ENCODE measurements at places on chromosomes 2 and 18.

GRCh38 chr2:183665425-183665824 is 541.2 kb downstream of the NUP35 start:
- no peak for DNase-seq

GRCh38 chr2:121476684-121477083 is 54.0 kb upstream of the RNU4ATAC start:
- no peak for DNase-seq

DNA sequence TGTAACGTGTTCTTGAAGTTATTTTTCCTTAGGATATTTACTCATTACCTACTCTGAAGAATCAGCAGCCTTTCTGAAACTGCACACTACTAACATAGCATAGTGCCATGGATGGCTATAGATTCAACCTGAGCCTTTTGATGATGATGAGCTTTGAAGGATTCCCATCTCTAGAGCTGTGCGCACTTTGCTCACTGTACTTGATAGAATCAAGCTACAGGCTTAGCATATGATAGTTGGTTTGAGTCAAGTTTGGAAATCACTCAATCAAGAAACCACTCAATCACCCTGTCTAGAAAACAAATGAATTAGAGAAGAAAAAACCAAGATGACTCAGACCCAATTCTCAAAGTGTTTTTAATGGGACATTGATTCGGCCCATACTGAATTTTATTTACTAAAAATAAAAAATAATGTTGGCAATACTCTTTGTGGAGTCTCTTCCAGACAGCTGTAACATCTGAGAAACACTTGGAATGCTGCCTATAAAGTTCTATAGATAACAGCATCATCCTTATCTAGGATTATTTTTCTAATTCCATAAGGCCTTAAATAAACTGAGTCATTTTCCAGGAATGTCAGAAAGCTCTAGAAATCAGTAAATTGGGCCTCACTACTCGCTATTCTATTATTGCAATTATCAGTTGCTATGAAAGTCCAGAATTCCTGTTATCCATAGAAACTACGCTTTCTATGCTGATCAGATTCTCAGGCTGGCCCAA is 259.0 kb upstream of the ERBB4 start:
- no peak for DNase-seq

DNA sequence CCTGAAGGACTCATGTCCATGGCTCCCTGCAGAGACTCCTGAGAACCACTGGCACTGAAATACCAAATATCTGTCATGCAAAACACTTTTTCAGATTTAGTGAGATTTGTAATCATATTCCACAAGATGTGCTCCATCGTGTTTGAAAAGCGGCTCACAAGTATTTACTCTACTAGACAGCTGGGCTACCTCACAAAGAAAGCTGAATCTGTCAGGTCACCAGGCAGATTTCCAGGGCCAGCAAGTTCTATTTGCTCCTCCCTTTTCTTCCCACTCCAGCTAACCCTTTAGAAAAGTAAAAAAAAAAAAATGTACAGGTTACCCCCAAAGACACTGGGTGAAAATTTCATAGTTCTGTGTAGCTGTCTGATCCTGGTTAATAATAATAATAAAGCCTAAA is 22.9 kb downstream of the WIPF1 start:
- DNase-seq, result no peak

DNA sequence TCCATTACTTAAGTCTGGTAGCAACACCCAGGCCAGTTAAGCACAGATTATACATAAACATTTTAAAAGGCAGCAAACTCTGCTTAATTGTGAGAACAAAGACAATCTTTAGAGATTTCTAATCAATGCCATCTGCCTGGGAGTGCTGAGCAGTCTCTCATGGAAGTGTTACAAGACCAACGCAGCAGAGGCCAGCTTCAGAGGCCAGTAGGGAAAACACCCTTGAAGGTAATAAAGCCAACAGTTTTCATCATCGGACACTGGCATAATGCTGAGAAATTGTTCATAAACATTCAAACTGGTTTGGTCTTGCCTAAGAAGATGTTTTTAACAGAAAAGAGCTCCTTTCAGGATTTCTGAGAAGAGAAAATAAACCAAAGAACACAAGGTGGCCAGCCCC is 35.0 kb downstream of the EPB41L3 start:
- no peak for DNase-seq

DNA sequence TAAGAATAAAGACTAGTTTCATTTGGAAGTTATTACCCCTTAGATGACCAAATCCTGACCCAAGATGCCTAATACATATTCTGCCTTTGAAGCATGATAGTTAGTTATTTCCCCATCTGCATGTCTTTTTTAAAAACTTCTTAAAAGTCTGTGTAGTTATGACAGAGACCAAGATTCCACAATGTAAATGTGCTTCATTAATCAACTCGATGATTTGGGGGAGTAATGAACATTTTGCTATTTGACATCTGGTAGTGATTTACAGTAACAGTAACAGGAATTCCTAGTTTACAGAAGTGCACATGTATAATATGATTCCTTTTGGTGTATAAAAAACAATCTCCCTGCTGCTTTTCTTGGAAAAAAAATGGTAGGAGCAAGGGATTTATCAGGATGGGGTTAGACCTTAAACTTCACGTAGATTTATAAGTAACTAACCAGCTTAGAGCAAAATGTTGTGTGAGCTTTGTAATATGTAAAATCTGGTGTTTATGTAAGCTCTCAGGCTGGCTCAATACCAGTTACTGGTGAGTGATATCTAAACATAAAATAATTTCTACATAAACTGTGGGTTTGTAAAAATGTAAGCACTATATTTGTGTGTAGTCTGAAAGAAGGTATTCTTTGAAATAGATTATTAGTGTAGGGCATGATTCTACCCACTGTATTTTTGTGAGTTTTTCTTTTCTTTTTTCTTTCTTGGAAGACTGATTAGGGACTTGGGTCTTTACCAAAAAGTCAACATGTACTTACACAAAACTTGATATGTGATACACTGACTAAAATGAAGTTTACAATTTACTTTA is 641.6 kb downstream of the EPHA4 start:
- no peak for DNase-seq

DNA sequence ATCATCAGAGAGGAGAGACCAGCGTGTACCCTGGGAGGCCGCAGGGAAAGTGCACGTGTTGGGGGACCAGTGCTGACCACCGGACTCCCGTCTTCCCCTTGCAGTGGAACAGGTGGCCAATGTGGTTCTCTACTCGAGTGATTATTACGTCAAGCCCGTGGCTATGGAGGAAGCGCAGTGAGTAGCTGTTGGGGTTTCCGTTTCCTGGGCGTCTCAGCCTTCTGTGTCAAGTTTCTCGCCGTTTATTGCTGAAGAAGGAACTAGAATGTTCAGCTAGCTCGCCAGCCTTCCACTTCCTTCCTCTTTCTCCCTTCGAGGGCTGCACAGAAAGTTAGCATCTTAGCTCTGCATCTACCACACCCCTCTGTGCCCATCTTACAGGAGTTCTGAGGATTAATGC is 22.8 kb upstream of the DGKD start:
- DNase-seq, result peak; percentile 88

DNA sequence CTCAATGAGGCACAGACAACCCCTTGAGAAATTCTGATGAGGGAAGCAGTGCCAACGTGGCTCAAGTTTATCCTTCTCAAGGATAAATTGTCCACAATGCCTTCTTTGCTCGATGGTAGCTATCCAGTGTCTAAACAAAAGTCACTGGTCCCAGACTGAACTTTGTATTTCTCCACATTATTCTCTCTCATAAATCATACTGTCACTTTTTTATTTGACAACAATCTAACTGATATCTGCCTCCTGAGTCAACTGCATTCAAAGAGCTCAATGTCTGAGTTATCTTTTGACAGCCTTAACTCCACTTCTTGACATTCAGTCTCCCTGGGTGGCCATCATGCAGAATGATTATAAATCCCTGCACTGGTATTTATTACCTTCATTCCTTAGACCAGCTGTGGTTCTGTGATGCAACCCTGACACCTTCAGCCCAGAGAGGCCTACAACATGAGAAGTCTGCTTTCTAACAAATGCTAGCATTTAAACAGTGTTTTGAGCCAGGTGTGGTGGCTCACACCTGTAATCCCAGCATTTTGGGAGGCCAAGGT is 38.2 kb downstream of the IMMT start:
- no peak for DNase-seq

GRCh38 chr2:172861656-172862476 is 126.2 kb downstream of the RAPGEF4 start:
- DNase-seq, result no peak

DNA sequence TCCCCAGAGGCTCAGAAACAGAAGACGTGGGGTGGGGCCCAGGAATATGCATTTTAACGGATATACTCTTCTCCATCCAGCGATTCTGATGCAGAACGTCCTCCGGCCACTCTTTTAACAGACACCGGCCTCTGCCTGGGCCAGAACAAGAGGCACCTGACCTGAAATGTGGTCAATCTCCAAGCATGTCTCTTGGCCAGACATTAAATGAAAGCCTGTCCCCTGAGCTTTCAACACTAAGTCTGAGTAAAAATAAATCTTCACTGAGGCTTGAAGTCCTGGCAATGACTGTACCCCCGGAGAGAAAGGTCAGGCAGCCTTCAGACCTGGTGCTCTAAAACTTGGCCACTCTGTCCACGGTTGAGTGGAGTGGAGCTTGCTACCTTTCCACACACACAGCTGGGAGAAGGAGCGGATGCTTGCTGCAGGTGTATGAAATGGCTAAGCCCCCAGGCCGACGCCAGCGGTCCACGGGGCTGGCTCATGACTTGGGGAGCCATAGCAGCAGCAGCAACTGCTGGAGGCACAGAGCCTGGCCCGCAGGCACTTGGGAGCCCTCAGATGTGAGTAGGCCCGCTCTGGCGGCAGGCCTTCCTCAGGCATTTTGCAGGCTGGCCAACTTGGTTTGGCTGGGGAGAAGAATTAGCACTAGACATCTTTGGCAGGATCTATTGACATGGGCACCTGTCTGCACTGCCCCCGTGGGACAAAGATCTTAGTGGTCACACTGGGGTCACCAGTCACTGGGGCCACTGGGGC is 79.7 kb downstream of the TMEM17 start:
- DNase-seq, result no peak

- DNase-seq, result no peak
Observed at GRCh38 chr2:67214585-67215185, 182.4 kb upstream of the ETAA1 start.

DNA sequence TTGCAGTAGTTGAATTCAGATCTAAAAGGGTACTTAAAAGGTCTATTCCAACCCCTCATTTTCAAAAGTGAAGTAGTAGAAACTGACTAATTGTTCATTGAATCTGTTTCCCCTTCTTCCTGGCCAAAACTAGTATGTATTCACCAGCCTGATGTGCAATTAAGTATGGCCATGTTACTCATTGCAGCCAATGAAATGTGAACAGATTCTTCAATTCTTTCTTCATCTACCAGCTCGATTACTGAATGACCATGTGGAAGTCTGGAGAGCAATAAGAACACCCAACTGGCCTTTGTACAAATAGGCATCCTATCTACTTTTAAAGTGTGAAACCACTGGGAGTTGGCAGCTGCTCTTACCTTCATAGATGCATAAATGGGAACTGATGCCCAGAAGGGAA is 449.0 kb upstream of the ID2 start:
- DNase-seq, result no peak

GRCh38 chr2:152510621-152511020 is 175.6 kb downstream of the FMNL2 start:
- no peak for DNase-seq

DNA sequence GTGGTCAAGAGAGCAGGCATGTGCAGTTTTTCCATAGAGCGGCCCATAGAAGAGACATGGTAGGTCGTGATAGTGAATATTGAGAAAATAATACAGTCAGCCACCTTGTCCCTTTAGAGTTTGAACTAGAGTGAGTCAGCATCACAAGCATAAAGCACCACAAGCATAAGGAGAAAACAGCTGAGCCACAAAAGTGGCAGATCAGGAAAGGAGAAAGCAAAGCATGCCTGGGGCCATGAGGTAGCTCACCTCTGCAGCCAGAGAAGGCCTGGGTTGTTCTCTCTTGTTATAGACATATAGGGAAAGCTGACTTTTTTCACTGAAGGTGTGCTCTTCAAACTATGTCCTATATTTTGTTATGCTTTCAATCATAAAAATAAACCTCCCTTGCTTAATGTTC is 879.0 kb downstream of the DSC3 start:
- DNase-seq, result no peak

GRCh38 chr2:47321411-47322031 is 81.4 kb upstream of the MSH2 start:
- DNase-seq, result no peak

DNA sequence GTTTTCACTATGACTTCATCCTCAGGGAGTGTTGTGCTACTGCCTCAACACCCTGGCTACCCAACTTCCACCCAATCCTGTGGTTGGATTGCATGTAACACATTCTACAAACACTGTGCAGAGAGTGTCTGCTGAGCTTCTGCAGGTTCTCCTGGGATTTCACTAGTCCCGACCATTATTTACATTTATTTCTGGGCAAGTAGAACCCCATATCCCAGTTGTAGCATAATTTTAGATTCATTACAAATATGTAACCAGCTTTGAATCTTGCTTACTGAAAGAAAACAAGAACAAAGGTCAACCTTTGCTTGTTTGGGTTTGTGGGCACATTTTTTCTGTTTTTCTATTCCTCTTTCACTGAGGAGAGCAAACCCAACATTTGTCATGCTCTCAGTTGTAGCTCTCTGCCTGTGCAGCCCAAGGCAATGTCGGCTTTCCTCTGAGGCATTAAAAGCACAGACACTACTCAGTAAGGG is 2036.1 kb upstream of the LRRTM1 start:
- no peak for DNase-seq

DNA sequence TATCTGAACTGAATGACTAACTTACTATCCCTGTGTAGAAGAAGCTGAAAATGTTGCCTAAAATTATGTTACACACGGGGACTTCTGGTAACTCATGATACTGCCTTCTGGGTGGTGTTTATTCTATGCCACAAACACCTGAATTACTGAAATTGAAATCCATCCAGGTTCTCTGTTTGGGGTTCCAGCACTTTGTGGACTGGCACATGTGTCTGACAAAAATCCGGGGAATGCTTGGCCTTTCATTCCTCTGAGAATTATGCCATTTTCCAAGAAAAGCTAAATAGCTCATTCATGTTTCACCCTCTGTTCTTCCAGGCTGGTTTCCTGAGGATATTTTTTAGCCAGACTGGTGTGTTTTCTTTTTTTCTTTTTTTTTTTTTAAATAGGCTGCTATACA is 59.5 kb upstream of the POU3F3 start:
- DNase-seq, result no peak

GRCh38 chr2:59806486-59806885 is 747.0 kb downstream of the BCL11A start:
- DNase-seq, result no peak

- DNase-seq, result no peak
Observed at GRCh38 chr18:34740101-34740500, 30.0 kb downstream of the DTNA start.

- peak; percentile 52 for DNase-seq
Observed at GRCh38 chr18:56709463-56709862, 58.3 kb downstream of the WDR7 start.

DNA sequence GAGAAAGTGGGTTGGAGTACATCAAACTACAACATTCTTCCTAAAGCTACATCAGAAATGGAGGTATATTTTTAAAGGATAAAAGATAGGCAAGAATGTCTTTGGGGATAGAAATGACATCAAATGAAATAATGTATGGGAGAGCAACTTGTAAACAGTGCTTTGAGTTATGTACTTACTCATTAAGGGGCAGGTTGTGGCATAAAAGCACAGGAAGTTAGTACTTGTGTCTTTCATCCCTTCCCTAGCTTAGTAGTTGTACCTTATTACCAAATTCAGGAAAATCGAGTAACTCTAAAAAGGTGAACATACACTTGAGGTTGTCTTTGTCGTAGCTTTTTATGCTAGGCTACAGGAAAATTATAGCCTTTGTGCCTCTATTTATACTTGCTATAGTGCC is 28.9 kb downstream of the PPP1CB start:
- no peak for DNase-seq

- no peak for DNase-seq
Observed at GRCh38 chr18:54918060-54918459, 41.2 kb downstream of the CCDC68 start.

Measured in central memory CD4-positive, alpha-beta T cell (primary cell).